NCI-H1436 (cell line): ENCODE measurements at places on chromosomes 1 and 21.
A peak's percentile ranks its signal among the peaks of the same experiment; 100 is the strongest.

DNA sequence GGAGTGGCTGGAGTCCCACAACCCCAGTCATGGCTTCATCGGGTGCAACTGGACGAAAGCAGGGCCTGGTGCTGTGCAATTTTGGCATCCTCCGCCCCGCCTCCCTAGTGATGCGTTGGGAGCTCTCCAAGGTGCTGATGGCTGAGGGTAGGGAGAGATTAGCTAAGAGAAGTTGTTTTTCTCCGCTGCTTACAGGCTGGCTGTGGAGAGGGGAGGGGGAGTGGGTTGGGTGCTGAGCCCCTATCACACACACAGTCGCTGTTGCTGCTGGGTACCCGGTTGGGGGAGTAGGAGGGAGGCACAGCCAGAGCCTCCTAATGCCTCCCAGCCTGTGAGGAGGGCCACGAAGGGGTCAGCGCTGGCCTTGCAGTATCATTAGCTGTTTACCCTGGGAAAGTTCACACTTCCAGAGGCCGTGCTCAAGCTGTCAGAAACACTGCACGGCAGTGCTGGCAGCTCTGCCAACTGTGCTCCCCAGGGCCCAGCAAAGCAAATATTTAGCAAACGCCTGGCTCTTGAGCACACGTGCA lies 110.0 kb downstream of the GRIK3 start:
- DNase-seq = peak; percentile 68

DNA sequence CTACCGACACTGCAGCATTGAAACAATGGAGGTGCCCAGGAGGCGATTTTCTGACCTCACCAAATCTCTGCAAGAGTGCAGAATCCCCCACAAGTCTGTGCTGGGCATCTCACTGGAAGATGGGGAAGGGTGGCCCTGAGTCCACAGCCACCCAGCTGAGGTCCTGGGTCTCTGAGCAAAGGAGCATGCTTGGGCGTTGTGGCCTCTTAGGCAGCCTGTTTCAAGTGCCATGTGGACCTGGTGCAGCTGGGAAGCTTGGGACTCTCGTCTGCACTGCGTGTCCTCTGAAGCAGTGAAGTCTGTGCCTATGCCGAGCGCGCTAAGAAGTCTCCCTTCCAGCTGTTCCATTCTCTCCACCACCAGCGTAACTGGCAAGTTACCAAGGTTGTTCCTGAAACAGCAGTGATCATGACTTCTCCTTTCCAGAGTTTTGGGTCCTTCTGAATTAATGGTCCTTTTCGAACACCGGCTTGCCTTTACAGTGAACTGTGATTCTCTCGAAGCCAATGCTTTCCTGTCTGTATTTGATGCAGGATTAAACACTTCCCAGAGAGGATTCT lies 5.0 kb upstream of the PLA2G2C start:
- DNase-seq = no peak

DNA sequence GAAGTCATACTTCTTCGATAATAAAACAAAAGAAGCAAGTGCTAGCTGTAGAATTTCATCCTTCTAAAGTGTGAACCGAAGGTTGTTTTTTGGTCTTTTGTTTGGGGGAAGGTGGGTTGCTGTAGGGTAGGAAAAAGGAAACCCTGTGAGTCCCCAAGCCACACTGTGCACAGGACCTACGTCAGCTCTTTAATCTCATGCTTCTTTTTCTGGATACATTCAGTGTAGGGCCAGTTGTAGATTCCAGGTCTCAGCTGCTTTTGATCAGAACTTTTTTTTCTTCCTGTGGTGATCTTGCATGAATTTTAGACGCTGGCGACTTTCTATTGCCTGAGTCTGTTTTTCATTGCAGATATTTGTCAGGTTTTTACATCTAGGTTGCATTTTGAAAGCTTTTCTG lies 40.2 kb downstream of the BCL9 start:
- no peak for DNase-seq

DNA sequence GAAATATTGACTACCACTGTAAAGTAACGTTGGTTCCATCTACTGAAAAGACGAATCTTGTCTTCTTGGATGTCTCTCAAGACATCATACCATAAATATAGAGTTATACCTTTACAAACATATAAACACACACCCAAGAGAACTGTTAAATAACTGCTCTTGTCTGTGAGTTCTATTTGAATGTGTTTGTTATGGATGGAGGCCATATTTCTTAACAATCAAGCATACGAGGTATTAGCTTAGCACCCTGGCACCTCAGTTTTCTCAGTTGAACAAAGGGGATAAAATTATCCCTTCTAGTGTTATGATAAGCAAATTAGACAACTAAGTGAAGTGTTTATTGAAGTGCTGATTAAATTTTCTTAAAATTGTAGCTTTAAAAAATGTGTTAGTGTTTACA lies 336.6 kb upstream of the ZRANB2 start:
- no peak for DNase-seq

DNA sequence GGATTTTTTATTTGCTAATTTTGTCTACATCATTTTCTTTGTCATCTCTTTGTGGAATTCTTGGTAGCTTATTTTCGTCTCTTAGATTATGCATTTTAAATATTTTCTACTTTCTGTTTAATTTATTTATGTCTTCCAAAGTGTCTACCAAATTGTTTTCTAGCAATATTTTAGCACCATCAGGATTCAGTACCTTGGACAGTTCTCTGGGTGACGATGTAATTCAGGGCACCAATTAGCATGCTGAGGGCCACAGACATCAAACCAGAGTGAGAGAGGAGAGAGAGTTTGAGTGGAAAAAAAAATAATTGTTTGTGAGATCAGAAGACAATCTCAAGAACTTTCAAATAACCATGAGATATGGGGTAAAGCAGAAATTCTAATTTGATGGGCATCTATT lies 169.8 kb upstream of the CXADR start:
- DNase-seq = no peak

GRCh38 chr1:165842671-165843129 lies 15.3 kb downstream of the UCK2 start:
- no peak for DNase-seq

DNA sequence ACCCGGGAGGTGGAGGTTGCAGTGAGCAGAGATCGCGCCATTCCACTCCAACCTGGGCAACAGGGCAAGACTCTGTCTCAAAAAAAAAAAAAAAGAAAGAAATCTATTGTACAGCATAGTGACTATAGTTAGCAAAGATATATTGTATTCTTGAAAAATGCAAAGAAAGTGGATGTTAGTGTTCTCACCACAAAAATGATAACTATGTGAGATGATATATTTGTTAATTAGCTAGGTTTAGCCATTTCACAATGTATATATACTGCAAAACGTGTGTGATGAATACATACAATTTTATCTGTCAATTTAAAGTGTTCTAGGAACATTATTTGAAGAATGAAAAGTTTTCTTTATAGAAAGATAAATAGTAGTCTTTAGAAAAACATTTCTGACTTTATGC lies 179.9 kb downstream of the AK5 start:
- DNase-seq = no peak

DNA sequence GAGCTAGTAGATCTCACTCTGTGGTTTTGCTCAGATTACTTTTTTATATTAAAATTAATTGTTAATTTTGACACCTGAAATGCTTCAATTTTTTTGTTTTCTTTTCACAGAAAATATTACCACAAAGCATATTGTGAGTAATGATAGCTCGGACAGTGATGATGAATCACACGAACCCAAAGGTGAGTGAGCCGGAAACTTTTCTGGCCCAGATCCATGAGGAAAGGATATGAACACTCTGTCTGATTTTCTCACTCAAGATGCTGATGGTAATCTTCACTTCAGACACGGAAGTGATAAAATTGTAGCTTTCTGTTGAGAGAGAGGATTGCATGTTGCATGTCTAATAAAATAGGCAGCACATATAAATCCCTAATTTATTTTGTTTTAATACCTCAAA lies 121.8 kb downstream of the PLA2G4A start:
- DNase-seq = no peak

DNA sequence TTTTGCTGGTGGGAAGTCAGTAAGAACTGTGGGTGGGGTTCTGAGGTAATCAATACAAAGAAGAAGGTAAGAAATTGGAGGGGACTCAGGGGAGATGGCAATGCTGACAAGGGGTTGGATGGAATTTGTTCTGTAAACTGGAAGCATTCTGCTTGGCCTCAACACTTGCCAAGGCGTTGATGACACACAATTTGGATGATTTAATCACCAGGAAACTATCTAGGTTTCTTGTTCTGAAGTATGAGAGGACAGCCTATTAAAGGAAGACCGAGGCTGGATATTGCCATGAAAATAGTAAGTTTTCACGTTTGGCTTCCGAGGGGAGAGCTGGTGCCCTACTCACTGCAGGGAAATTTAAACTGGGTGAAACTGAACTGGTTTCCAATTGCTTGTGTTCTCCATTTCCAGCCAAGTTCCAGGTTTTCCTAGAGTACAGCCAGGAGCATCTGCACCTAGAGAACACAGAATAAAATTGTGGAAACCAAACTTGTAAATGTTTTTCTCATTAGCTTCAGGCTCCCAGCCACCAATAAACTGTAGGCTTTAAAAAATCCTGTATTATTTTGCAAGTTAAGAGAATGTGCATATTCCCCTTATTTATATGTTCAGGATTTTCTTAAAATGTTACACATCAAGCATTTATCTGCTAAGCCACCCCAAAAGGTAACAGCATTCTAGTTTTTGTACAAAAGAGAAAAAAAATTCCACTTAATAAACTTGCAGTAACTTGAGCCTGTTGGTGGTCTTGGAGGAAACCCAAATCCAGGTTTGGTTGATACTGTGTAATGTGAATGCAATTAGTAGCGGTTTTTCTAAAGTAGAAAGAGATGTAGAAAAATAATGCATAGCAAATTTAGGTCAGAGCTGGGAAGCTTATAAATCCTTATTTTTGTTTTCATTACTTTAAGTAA lies 53.8 kb downstream of the ROR1 start:
- DNase-seq = no peak

- peak; percentile 45 for DNase-seq
These were observed 63.8 kb downstream of the ARHGEF10L start for GRCh38 chr1:17603091-17603841.

DNA sequence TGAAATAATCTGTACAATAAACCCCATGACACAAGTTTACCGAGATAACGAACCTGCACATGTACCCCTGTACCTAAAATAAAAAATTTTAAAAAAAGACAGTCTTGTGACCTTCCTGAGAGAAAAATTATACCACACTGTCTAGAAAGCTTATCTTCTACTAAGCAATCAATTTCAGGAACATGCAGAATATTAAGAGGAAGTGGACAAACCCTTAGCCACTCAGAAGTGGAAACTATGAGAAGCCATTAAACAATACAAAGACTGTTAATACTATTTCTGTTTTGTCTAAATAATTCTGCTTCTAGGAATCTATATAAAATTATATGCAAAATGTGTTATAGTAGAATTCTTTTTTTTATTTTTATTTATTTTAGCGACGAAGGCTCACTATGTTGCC lies 93.9 kb downstream of the ADAMTS1 start:
- DNase-seq = no peak

GRCh38 chr1:172894349-172895049 lies 156.2 kb downstream of the TNFSF18 start:
- no peak for DNase-seq

GRCh38 chr1:154427173-154428139 lies 22.3 kb downstream of the IL6R start:
- DNase-seq = no peak

DNA sequence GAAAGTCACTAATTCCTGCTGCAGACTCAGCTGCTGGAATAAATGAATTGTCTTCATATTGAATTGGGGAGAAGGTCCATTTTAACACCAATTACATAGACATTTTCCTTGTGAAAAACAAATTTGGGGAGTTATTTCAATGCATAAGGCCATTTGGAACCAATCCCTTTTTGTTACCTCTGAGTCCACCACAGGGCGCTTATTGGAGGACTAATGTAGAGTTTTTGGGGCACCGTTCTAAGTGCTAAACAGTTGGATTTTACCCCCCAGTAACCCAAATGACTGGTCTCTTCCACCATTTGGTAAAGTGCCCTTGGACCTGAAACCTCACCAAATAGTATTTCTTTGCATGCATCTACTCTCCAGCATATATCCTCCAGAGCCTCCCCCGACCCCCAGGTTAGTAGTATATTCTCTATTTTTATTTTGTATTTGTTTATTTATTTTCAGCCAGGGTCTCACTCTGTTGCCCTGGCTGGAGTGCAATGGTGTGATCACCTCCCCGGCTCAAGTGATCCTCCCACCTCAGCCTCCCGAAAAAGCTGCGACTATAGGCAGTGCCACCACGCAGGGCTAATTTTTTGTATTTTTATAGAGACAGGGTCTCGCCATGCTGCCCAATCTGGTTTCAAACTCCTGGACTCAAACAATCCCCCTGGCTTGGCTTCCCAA lies 1.6 kb downstream of the PRUNE1 start:
- DNase-seq = no peak

- DNase-seq = no peak
These were observed 987 bp upstream of the CDCP2 start for GRCh38 chr1:54153535-54154439.

- no peak for DNase-seq
These were observed 401.5 kb downstream of the PTPRC start for GRCh38 chr1:199040076-199040905.

- no peak for DNase-seq
These were observed 62.7 kb downstream of the ITPKB start for GRCh38 chr1:226676381-226676780.

GRCh38 chr1:8472668-8473067 lies 154.8 kb downstream of the SLC45A1 start:
- DNase-seq = no peak
